ENCODE measurements at places on chromosomes 2 and 18. TPM values are rescaled to one million over a fixed set of nuclear protein-coding genes. Genes with fewer than 3 reads are reported as not detected.

APLF gene
- polyA plus RNA-seq: 3.2 TPM

NDUFV2 gene
- 205 TPM for polyA plus RNA-seq

MSH2 gene
- polyA plus RNA-seq: 17.8 TPM

SIX2 gene
- polyA plus RNA-seq: 0.22 TPM

- no peaks in the 10 kb centered on the region for H3K4me1 ChIP-seq
- H3K36me3 ChIP-seq: no peaks in the 10 kb centered on the region
- peak; percentile 67 for DNase-seq
- no peak overlapping the region for H3K27ac ChIP-seq
Observed at GRCh38 chr2:71995067-71995665, 152.5 kb downstream of the CYP26B1 start.

DNA sequence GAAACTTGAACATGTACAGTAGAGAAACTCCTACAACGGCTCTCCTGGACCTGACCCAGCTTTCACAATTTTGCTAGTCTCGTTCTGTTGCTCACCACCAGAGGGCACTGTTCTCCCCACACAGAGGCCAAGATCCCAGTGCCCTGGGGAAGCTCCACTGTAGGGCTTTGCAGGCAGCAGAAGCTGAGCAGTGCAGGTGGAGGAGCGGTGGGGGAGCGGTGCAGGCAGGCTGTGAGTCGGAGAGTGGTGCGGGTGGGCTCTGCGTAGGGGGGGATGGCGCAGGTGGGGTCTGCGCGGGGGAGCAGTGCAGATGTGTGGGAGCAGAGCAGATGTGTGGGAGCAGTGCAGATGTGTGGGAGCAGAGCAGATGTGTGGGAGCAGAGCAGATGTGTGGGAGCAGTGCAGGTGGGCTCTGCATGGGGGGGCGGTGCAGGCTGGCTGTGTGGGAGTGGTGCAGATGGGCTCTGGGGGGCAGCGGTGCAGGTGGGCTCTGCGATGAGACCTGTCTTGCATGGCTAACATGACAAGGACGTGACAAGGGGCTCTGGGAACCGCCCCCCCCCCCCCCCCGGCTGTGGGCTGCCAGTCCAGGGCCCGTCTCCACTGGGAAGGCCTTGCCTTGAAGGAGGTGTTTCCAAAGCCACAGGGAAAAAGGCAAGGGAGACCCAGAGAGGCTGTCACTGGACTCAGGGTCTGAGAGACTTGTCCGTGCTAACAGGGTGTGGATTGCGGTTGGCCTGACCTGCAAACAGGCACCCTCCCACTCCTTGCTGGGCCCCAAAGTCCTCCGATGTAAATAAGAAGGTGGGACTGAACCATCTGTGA, 7.3 kb downstream of the CYS1 start:
- H3K4me3 ChIP-seq: no peak overlapping the region
- DNase-seq: peak; percentile 88
- no peak overlapping the region for H3K27ac ChIP-seq
- H3K27me3 ChIP-seq: no peaks in the 10 kb centered on the region

- no peak overlapping the region for H3K27ac ChIP-seq
- peaks cover 13% of the 10 kb centered on the region for H3K4me1 ChIP-seq
- no peaks in the 10 kb centered on the region for H3K36me3 ChIP-seq
- no peak for DNase-seq
- no peaks in the 10 kb centered on the region for H3K27me3 ChIP-seq
Observed at GRCh38 chr2:152462779-152463178, 127.8 kb downstream of the FMNL2 start.

GRCh38 chr18:27599202-27599829, 414.2 kb upstream of the CHST9 start:
- H3K4me1 ChIP-seq: no peaks in the 10 kb centered on the region
- no peaks in the 10 kb centered on the region for H3K27me3 ChIP-seq
- H3K36me3 ChIP-seq: no peaks in the 10 kb centered on the region
- peak; percentile 62 for DNase-seq
- no peak overlapping the region for H3K4me3 ChIP-seq
- no peak overlapping the region for H3K27ac ChIP-seq

GRCh38 chr2:102604769-102605168, 14.6 kb upstream of the SLC9A2 start:
- no peak for DNase-seq
- H3K27ac ChIP-seq: no peak overlapping the region
- no peaks in the 10 kb centered on the region for H3K36me3 ChIP-seq
- H3K27me3 ChIP-seq: 0 out of 2 replicates have a peak, but pooled peaks cover 13% of the 10 kb centered on the region

GRCh38 chr2:7031547-7032245, 114.5 kb downstream of the RNF144A start:
- DNase-seq: no peak
- H3K4me1 ChIP-seq: no peaks in the 10 kb centered on the region
- no peaks in the 10 kb centered on the region for H3K36me3 ChIP-seq
- no peak overlapping the region for H3K27ac ChIP-seq
